ENCODE measurements at places on chromosomes 3 and 15.

DNA sequence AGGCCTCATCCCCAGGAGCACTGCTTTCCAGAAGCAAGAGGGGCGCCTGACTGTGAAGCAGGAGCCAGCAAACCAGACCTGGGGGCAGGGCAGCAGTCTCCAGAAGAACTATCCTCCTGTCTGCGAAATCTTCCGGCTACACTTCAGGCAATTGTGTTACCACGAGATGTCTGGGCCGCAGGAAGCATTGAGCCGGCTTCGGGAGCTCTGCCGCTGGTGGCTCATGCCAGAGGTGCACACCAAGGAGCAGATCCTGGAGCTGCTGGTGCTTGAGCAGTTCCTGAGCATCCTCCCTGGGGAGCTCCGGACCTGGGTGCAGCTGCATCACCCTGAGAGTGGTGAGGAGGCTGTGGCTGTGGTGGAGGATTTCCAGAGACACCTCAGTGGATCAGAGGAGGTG, 2.1 kb downstream of the ZKSCAN7 start:
- DNase-seq, result no peak

- DNase-seq, result peak; percentile 7
Observed at GRCh38 chr3:72213296-72214065, 428.5 kb upstream of the PROK2 start.

DNA sequence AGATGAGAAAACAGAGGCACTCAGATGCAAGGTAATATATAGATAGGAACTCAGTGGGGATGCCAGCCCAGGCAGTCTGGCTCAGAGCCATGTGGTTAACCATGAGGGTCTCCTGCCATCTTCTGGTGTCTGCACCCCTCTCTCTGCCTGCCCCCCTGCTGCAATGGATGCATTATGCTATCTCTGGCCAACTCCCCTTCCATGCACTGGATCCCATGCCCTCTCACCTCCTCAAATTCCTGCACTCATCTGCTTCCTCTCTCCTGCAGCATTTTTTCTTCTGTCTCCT, 163.2 kb downstream of the STT3B start:
- DNase-seq, result no peak

DNA sequence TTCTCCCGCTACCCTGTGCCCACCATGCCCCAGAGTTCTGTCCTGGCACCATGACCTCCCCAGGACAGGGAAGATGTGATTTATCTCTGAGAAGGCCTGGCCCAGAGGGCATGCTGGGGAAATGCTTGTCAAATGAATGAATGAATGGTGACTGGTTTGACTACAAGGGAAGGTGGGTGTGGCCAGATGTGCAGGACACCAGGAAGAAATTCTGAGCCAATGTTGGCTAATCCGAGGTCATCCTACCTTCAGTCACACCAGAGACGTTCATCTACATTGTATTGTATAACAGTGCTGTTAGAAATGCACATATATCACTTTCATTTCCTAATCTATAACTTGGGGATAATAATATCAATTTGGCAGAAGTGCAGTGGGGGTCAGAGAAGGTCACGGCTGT, 138.4 kb downstream of the FAM43A start:
- no peak for DNase-seq

DNA sequence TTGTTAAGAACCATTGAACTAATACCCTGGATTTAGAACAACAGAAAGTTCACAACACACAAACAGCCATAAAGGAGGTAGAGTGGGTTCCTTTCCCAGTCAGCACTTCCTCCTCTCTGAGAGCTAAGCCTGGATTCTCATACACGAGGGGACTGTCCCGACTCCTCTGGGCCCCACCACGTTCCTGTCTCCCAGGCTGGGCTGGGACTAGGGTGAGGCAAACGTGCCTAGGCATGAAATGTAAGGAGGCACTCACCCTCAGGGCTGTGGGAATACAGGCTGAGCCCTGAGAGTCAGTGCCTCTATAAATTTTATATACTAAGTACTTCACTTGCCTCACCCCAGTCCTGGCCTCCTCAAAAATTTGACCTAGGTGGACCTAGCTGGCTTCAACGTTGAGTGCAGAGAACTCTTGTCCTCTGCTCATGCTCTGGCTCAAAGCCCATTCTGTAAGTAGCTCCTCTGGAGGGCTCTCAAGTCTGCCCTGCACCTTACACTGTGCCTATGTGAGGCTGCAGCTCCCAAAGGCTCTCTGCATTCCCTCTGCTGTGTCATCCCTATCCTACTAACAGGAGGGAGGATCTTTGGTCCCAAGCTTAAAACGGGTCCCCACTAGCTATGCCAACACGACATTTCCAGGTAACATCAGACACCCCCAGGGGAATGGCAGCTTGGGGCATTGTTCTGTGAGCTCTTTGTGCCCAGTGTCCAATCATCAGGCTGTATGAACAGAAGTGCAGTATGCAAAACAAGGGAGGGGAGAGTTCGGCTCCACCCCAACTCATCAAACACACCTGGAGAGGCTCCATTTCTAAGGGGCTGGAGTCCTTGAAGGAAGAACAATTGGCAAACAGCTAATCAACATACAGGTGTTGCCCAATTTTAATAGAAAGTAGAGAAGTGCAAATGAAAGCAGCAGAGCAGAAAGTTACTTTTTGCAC, 233.2 kb downstream of the RPLP1 start:
- no peak for DNase-seq

- DNase-seq, result no peak
Observed at GRCh38 chr3:146191051-146191450, 30.1 kb upstream of the PLOD2 start.

- DNase-seq, result no peak
Observed at GRCh38 chr3:172726380-172726779, 15.5 kb upstream of the NCEH1 start.

DNA sequence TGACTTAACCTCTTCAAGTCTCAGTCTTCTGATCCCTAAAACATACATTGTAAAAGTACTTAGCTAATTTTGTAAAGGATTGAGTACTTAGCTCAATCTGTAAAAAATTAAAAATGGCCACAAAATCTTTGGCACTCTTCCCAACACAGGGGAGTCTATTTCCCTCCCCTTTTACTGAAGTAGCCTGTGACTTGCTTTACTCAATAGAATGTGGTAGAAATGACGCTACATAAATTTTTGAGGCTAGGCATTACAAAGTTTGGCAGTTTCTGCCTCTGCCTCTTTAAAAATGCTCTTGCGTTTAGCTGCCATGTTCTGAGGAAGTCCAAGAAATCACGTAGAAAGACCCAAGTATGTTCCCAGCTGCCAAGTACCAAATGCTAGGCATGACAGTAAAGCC, 80.2 kb downstream of the CBLB start:
- no peak for DNase-seq

DNA sequence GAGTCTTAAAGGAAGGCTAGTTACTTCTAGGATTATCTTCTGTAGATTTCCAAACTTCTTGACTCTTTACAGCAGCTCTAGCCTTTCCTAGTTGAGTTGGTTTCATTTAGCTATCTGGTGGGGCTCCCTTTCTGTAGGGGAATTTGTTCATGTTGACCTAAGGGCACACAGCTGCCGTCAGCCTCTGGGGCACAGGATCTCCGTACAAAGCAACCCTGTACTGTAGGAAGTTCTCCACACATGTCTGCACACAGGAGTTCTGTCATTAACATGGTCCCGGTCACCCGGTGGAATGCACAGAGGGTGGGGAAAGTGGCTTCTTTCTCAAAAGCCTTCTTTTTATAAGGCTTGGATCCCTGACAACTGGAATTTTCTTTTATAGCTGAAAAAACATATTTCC, 88.7 kb upstream of the TNIK start:
- DNase-seq, result no peak

DNA sequence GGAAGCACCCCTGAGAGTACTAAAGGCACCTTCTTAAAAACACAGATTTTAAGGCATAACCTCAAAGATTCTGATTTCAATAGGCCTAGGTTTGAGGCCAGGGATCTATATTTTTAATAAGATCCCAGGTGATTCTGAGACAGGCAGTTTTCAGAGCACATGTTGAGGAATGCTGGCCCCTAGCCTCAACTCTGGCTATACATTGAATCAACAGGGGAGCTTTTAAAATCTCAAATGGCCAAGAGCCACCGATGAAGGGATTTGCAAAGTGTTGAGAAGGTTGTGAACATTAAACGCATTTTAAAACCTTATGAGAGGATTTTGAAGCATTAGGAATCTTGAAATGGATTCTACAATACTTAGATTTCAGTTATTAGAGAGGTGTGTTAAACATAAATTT, 268.8 kb upstream of the ARHGEF26 start:
- no peak for DNase-seq

DNA sequence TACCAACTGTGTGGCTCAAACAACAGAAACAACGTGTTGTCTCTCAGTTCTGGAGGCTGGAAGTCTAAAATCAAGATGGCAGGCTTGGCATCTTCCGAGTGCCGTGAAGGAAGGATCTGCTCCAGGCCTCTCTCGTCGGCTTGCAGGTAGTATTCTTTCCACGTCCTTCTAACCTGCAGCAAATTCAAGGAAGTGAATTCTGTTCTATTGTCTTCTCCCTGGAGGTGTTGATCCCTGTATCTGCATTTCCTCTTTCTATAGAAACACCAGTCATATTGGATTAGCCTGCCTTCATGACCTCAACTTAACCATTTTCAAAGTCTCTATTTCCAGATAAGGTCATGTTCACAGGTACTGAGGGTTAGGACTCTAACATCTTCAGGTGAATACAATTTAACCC, 512.1 kb downstream of the GABRG3 start:
- DNase-seq, result no peak

GRCh38 chr15:62909257-62909656, 133.3 kb upstream of the TPM1 start:
- DNase-seq, result no peak

- no peak for DNase-seq
Observed at GRCh38 chr15:31499236-31499952, 172.8 kb downstream of the KLF13 start.

GRCh38 chr3:143757691-143758090, 90.6 kb downstream of the SLC9A9 start:
- DNase-seq, result no peak

DNA sequence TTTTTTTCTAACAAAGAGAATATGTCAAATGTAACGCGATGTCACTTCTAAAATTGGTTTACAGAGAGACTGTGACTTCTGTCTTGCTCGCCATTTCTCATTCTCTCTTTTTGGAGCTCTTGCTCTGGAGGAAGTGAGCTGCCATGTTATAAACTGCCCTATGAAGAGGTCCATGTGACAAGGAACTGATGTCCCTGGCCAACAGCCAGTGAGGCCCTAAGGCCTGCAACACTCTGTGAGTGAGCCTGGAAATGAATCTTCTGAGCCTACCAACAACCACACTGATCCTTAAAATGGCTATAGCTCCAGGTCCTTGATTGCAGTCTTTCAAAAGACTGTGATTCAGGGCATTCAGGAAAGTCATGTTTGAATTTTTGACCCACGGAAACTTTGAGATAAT, 49.9 kb downstream of the NMD3 start:
- DNase-seq, result no peak

- DNase-seq, result no peak
Observed at GRCh38 chr3:125140818-125141595, 71.5 kb downstream of the SLC12A8 start.

DNA sequence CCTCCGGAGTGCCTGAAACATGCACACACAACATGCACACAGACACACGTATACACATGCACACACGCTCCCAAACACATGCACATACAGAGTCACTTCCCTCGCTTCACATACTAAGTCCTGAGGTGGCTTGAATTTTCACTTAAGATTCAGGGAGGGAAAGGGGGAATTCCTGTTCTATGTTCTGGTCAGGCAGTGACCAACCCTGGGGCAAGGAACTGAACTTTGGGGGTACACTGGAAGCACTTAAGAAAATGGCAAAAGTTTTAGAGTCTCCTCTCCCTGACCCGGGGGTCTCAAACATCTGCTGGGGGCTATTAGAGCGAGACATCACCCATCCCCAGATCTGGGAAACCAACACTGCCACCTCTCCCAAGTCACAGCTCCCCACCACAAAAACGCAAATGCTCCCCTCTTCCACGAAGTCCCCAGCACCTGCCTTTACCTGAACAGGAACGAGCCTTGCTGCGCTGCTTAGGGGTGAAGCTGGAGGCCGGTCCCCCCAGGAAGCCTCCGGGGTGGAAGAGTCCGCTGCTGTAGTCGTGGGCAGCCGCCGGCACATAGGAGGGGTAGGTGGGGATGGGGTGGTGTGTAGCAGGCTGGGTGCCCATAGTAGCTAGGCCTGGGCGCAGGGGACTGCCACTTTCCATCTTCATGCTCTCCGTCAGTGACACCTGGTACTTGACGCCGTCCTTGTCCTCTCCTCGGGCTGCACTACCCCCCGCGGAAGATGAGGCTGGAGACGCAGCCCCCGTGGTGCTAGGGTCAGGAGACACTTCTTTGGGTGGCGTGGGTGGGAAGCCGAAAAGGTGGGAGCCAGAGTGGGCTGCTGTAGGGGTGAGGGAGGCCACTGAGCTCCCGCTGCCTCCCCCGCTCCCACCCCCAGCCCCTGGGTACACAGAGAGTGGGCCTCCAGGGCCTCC, 7.5 kb downstream of the GATA2 start:
- peak; percentile 23 for DNase-seq

DNA sequence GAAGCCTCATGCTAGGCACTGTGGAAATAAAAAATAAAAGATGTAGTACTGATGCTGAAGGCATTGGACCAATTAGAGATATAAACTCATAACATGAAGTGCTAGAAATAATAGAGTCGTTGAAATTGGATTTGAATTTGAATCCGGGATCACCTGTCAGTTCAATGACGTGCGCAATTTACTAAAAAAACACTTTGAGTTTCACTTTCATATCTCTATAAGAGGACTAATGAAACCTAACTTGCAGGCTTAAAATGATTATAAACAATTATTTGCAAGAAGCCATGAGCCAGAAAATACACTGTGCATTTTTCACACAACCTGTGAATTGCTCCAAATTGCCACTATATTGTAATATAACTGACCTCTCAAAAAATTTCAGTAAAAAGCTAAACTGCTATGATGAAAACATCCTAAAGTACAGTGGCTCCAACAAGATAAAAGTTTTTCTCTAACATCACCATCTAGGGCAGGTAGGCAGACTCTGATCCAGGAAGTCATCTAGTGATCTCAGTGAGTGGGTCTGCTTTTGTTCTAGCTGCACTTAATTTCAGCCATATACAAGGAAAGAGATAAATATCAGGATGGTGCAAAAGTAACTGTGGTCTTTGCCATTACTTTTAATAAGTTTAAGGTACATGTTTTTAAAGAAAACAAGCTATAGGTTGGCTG, 440.2 kb downstream of the CNTN6 start:
- DNase-seq, result no peak

DNA sequence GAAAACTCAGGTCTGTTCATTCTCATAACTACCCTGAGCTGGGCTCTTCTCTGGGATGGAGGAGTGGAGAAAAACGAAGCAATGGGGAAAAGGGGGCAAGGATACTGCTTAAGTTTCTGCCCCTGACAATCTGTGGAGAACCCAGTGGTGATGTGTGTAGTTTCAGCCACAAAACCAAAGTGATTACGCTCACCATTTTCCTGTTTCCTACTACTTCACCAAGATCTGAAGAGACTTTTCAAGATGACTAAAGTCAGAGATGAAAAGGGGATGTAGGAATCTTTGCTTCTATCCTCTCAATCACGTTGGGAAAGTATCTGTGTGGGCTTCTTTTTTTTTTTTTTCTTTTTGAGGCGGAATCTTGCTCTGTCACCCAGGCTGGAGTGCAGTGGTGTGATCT, 8.3 kb upstream of the UBE2E1 start:
- no peak for DNase-seq
